CD4-positive, alpha-beta T cell treated with Interferon alpha-2 for 1 hour (primary cell): ENCODE measurements at places on chromosomes 7 and 10.

GRCh38 chr7:12549106-12549505 is 21.4 kb upstream of the SCIN start:
- DNase-seq: no peak

DNA sequence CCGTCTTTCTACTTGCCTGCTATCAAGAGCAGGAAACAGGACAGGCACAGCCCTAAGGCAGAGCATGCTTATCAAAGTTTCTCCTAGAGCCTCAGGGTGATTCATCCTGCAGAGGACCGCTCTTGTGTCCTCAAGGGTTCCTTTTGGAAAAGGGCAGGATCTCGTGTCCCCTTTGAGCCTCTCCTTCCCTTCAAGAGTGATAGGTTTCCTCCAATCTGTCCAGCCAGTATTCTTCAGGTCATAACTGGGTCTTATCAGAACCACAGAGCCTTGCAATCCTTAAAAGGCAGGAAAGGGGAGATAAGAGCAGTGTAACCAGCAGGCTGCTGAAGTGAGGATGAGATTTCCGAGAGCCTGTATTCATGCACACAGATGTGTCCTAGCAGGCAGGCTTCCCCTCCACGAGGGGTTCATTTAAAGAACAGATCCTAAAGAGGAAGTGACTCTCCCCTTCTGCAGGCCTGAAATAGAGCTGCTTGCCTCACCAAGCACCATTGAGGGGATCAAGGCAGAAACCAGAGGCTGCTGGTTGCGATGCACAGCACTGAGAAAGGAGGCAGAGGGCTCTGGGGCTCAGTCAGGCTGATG is 90.5 kb upstream of the SVIL start:
- DNase-seq: peak; percentile 8

- DNase-seq: no peak
Observed at GRCh38 chr10:76306856-76307255, 875.4 kb downstream of the LRMDA start.

- DNase-seq: peak; percentile 58
Observed at GRCh38 chr7:107463139-107464078, 6.4 kb upstream of the GPR22 start.

DNA sequence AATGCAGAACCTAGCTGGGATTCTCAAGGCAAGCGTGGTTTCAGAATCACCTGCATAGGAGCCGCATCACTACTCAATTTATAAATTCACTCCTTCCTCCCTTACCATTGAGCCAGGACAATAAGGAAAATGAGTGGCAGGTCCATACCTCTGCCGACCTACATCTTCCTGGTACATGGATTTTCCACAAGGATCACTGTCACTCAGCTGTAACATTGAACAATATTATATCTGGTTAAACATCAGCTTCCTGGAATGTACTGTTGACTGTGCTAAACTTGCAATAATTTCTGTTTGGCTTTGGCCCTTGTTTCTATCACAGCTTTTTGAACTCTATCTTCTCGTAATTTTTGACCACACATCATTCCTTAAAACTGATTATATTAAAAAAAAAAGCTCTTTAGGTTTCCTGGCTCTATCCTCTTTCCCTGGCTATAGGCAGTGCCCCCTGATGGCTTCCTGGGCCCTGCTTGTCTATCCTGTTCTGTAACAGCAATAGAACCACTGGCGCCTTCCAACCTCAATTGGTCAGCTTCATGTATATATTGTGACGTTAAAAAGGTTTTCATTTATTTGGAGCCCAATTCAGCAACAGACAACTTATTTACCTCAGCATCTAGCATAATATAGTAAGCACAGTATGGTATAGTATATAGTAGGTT is 59.2 kb downstream of the RNLS start:
- no peak for DNase-seq

- DNase-seq: no peak
Observed at GRCh38 chr7:44953156-44953555, 25.7 kb downstream of the MYO1G start.

GRCh38 chr10:21194510-21194993 is 297.4 kb upstream of the NEBL start:
- no peak for DNase-seq

DNA sequence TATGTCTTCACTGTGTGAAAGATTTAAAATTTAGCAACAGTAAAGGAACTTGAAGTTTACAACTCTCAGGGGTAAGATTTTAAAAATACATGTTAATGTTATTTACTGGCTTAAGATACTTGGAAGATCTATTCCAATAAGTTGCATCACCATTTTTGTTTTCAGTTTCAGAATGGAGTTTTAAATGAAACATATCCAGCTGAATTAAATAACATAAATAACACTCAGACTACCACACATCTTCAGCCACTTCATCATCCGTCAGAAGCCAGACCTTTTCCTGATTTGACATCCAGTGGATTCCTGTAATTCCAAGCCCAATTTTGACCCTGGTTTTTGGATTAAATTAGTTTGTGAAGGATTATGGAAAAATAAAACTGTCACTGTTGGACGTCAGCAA is 44.3 kb downstream of the AHR start:
- no peak for DNase-seq

GRCh38 chr7:130500463-130500862 is 8.6 kb downstream of the MEST start:
- DNase-seq: no peak

DNA sequence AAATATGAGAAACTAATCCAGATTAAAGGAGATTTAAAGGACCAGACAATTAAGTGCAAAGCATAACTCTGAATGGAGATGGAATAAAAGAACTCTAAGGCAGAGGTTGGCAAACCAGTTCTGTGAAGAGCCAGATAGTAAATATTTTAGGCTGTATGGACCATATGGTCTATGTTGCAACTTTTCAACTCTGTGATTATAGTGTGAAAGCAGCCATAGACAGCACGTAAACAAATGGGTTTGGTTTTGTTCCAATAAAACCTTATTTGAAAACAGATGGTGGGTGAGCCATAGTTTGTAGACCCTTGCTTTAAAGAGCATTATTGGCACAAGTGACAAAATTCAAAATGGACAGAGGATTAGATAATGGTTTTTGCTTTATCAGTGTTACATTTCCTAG is 884.1 kb downstream of the CCSER2 start:
- DNase-seq: no peak
